HTR-8/SVneo (cell line): ENCODE measurements at places on chromosomes 1 and 21.

DNA sequence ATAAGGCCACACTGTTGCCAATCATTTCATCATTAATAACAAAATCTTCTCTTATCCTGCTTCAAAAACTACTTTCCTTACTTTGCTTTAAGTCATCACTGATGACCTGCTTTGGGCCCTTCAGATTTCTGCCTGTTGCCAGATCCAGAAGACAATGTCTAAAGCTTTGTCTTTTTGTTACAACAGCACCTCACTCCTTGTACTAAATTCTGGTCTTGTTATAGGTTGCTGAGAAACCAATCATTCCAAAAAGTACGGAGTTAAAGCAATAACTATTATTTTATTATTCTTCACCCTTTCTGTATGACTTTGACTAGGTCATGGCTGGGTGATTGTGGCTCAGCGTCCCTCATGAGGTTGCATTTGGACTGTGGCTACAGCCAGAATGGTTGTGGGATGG lies 633.5 kb downstream of the PTPRU start:
- DNase-seq, result no peak

DNA sequence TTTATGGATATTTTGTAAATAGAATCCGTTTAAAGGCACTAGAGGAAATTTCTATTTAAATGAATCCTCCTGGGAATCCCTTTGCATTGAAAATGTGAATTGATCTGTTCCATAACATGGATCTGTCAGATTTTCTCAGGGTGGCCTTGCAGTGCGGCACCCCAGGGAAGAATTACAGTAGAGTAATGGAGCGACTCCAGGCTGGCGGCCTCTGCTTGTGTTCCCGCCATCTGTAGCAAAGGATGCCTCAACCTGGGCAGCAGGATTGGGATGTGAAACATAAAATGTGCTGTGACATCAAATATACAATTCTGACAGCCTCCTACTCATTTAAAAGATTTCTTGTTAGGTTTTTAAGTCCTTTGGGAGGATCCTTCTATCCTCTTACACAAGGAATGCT lies 115.9 kb downstream of the RHOU start:
- no peak for DNase-seq

DNA sequence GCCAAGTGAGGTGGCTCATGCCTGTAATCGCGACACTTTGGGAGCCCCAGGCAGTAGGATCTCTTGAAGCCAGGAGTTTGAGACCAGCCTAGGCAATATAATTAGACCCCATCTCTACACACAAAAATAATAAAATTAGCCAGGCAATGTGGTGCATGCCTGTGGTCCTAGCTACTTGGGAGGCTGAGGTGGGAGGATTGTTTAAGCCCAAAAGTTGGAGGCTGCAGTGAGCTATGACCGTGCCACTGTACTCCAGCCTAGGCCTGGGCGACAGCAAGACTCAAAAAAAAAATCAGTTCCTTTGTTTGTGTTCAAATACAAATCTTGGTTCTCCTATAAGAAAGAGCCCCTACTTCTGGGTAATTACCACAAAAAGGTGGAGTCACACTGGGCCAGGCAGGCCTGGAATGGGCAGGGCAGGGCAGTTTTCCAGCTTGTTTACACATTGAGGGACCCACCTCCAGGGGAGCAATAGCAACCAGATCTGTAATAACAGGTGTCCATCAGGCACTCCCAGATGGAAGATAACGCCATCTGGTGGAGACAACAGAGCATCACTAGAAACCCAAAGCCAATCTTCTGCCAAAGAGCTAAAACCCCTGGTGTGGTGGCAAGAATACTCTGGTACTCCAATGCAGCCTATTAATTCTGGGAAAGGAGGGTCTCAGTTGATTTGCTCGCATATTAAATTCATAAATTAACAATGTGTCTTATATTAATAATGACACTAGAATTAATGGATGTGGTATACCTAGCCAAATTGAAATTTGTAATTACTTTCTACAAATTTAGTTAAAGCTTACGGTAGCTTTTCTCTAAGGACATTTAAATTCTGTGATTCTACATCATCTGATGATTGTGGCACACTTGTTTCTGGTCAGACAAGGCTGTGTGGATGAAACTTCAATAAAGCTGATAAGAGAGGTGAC lies 13.2 kb downstream of the PPP1R15B start:
- DNase-seq, result peak; percentile 92

DNA sequence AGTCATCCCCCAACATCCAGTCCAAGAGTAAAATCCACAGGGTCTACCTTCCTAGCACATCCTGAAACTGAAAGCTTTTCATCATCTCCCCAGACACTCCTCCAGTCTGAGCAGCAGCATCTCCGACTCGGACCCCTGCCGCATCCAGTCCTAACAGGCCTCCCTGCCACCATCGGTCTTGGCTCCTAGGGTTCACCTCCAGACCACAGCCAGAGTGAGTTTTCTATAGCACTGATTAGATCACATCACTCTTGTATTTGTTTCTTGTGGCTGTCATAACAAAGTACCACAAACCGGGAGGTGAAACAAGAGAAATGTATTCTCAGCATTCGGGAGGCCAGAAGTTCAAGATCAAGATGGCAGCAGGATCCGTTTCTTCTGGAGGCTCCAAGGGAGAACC lies 187.8 kb downstream of the TOMM20 start:
- no peak for DNase-seq

- DNase-seq, result no peak
Measured at GRCh38 chr21:33948951-33949444, 33.4 kb upstream of the ATP5PO start.
